ENCODE measurements at places on chromosomes 11 and 22. TPM values are rescaled to one million over a fixed set of nuclear protein-coding genes. Genes with fewer than 3 reads are reported as not detected.

Gene LZTR1
- total RNA-seq, result 68.4 TPM

Gene ZFP91
- total RNA-seq, result 59.3 TPM

Gene LDHA
- total RNA-seq, result 1,864 TPM

Gene NLRP14
- 0.39 TPM for total RNA-seq

Gene CYB5R2
- total RNA-seq, result 4.5 TPM

Gene MYRF
- 2.6 TPM for total RNA-seq

Gene TRIM6
- total RNA-seq, result 0.87 TPM

Gene MS4A3
- not detected for total RNA-seq

Gene TUBGCP6
- 49.6 TPM for total RNA-seq

Gene TIGD3
- total RNA-seq, result 1.6 TPM

Gene TMEM218
- 17.9 TPM for total RNA-seq

Data from activated T-helper 2 cell treated with anti-CD3 and anti-CD28 coated beads, Interferon-gamma antibody, Interleukin-2, Interleukin-4, amounts not matched to agents 10 μg/mL and 5 μg/mL and 100 μg/mL, durations not matched to agents 14 hours and 24 hours and 36 hours (primary cell).